ENCODE measurements at places on chromosomes 2 and 18.

DNA sequence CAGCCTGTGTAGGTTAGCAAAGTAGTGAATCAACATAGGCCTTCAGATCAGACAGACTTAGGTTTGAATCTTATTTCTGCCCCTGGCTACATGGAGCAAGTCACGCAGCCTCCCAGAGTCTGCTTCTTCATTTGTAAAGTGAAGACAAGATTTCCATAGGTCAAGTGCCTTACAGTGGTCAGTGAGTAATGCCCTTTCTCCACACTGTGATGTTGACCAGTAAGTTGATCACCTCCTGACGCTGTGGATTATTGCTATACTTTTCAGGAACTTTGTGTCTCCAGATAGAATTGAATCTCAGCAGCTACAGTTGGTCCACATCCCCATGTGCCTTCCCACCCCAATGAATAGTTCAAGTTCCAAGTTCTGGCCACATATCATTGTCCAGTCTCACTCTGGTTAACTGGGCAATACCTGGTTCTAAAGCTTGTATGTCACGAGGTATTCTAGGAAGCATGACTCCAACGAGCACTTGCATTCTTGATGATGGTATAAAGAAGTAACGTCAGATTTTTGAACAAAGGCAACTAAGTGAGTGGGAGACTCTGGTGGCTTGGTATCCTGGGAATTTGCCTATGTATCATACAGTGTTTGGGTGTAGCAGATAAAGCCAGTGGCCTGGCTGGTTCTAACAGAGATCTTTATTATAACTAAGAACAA lies 2.1 kb upstream of the CLIP4 start:
- no peak for DNase-seq

DNA sequence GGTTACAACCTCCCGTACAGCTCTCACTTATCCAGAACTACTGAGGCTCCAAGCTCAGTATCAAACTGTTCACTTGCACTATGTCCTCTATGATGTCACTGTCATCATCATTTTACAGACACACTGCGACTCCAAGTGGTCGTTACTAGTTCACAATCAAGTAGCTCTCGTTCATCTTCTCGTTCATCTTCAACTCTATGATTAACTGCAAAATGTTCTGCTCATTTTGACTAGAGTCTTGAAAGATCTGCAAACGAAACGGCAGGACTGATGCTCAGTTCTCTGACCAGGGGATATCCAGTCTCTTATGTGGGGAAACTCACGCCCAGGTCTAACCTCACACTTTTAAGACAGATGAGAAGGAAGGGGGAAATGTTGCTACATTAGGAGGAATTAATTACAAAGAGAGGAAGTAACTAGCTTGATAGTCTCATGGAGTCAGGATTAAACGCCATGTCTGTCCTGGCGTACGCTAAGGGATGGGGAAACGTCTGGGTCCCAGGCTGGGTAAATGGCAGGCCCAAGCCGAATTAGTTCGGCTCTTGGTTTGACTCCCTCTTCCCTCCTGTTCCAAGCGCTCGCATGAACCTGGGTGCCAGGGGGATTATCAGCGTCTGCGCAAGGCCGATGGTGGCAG lies 794 bp upstream of the CHCHD5 start:
- peak; percentile 34 for DNase-seq

GRCh38 chr2:58182527-58182926 lies 58.6 kb downstream of the FANCL start:
- DNase-seq, result no peak

- DNase-seq, result no peak
Measured at GRCh38 chr2:84884449-84884848, 3.6 kb upstream of the TRABD2A start.

Data from putamen (tissue), 1 donor.